ENCODE measurements at places on chromosomes 3 and 15.

DNA sequence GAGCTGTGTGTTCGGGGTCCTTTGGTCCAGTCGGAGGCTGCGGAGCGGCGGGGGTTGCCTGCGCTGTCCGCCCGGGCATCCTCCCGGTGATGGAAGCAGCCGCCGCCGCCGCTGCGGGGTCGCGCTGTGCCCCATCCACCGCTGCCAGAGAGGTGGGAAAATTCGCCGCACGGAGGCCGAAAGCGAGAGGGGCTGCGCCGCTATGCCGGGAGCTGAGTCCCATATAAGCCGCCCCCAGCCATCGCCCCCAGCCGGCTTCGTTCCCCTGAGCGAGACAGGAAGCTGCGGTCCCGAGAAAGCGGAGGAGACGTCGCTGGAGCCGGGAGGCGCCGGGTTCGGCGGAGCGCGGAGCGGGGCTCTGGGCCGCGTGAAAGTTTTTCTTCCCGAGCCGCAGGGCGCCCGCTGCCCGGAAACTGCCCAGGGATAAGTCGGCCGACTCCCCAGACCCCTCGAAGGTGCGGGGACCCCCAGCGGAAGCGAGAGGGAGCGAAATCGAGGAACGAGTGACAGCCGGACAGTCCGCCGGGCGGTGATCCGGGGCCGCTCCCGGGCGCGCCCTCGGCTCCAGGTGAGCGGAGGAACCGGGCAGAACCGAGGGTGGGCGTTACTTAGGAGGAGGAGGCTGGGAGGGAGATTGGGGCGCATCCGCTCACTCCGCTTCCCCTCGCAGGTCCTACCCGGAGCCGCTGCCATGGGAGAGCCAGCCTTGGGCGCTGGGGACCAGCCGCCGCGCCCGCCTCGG lies 574 bp downstream of the CHST2 start:
- peak; percentile 39 for DNase-seq

DNA sequence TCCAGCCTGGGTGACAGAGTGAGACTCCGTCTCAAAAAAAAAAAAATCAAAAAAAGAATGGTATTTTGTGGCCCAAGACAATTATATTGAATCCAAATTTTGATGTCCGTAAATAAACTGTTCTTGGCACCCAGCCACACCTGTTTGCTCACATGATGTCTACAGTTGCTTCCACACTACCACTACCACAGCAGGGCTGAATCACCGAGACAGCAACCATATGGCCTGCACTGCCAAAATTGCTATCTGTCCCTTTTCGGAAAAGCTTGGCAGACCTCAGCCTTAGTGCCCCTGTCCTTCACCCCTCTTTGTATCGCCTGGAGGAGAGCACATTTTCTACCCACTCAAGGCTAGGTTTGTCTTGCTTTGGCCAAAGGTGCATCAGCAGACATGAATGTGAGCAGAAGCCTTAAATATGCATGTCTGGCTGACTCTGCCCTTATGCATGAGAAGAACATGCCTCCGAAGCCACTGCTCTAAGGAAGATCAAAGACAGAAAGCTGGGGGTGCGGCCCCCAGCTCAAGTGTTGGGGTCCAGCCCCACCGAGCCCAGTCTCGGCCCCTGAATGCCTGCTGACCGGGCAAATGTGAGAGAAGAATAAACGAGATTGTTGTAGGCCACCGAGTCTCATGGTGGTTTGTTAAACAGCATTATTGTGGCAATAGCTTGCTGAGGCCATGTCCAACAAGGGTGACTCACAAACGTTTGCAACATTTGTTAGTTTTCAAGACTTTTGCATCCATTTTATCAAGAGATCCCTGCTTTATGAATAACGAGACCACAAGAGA lies 108.1 kb downstream of the TPRA1 start:
- no peak for DNase-seq

GRCh38 chr3:13016083-13016720 lies 57.0 kb downstream of the IQSEC1 start:
- DNase-seq = peak; percentile 74

DNA sequence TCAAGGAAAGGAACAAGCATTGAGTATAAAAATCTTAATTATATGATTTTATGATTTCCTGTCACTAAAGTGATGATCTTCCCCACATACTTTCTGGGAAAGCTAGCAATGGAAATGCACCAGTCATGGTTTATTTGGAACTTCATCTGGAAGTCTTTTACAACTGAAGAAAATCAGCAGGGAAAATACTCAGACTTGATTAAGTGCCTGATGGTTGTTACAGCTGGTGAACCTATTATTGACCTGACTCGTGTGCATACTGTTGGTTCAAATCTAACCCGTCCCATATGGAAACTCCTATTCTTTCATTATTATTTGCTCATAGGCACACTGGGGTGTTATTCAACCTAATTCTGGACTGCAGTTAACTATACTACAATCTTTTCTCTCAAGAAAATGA lies 701.8 kb upstream of the CCDC54 start:
- DNase-seq = no peak

DNA sequence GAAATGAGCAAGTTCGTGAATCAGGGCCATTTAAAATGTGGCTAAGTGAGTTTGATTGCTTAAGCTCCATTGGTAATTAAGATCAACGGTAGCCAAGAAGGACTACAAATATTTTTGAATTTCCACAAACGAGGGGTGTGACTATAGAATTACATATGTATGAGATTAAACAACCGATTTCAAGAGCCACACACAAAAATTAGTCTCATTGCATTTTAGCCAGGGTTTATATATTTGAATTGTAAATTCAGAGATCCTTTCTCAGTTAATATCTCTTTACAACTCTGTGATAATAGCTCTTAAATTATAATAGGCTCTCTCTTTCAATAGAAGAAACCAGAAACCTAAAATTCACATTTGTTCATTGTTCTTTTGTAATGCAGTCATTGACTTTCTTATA lies 325.6 kb upstream of the ICE2 start:
- no peak for DNase-seq

DNA sequence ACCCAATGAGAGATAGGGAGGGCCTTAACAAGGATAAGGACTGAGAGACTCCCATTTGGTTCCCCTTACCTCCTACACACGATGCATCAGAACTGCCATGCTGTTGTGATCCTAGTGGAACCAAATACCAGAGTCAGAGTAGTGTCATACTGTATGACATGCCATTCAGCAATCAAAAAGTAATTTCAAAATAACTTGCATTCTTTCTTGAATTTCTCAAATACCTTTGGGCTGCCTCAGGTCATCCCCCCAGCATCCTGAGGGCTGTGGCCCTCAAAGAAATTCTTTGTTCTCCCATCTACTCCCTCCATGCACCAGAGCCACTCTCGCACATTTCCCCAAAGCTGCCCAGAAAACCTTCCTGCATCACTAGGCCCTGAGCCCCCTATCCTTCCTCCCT lies 68.9 kb upstream of the PPP2R3A start:
- no peak for DNase-seq

GRCh38 chr15:48802867-48803266 lies 8.0 kb downstream of the CEP152 start:
- peak; percentile 23 for DNase-seq

DNA sequence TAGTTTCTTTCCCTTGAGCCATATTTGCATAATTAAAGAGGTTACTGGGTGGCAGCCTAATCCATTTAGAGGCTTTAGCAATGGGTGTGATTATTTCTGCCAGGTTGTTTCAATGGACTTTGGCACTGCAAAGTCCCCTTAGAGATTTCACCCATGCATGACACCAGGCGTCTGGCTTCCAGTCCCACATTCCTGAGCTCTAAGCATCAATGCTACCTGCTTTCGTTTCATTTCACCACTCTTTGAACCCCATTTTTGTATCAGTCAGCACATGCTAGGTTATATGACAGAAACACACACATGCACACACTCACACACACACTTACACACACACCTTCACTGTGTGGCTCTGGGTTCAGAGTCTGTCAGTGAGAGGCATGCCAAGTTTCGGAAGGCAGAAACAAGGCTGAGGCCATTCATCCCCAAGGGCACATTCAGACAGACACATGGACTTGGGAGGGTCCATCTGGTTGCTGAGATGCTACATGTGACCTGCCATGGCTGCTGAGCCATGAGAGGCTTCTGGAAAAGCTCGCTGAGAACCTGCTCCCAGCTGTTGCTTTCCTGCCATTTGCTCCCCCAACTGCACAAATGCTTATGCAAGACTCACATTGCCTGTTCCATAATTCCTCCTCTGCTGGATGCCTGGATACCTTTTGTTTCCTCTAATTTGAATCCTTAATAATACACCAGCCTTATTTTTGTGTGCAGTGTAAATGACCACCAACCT lies 354.1 kb downstream of the GABRG3 start:
- DNase-seq = no peak

GRCh38 chr3:17412950-17413530 lies 329.4 kb downstream of the TBC1D5 start:
- DNase-seq = peak; percentile 67
